Stimulated activated CD8-positive, alpha-beta memory T cell treated with anti-CD3 and anti-CD28 coated beads, Interleukin-7, amount 100 ng/mL, for 24 hours (primary cell): ENCODE measurements at places on chromosomes 1 and 21.

DNA sequence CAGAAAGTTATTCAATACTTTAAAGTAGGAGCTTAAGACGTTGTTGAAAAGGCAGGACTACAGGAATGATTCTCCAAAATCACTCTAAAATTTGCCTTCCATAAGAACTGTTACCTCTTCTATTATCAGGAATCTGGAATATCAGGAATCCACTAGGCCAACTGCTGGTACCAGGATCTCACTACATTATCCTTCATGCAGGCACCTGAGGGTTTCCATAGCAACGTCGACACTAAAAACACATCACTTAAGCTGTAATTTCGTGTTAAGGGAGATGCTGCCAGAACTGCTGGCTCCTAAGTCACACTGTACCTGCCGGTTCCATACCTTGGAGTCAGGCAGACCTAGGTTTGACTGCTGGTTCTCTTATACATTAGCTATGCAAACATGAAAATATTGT is 139.7 kb upstream of the C1orf87 start:
- DNase-seq = no peak

- no peak for DNase-seq
These were observed 186.8 kb downstream of the SMYD3 start for GRCh38 chr1:246320286-246320685.

DNA sequence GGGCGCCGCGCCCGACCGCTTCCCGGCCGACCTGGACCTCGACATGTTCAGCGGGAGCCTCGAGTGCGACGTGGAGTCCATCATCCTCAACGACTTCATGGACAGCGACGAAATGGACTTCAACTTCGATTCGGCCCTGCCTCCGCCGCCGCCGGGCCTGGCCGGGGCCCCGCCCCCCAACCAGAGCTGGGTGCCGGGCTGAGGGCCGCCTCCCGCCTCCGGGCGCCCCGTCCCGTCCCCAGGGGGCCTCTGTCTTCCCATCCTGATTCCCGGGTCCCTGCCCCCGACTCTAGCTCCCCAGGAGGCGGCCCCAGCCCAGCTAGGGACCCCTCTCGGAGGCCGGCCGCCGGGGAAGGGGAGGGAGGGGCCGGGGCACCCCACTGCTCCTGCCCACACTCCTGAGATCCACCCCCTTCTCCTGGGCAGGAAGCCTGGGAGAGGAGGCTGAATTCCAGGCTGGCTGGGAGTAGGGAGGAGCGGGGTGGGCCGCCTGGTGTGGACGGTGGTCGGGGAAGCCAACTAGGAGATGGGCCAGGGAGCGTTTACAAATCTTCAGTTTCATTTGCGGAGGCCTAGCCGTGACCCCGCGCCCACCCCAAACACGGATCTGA is 21.4 kb downstream of the FOXO6 start:
- no peak for DNase-seq

- no peak for DNase-seq
These were observed 322.4 kb downstream of the SETD4 start for GRCh38 chr21:35737899-35738346.

GRCh38 chr1:66945316-66945715 is 20.5 kb downstream of the MIER1 start:
- no peak for DNase-seq

GRCh38 chr1:7497107-7497637 is 273.9 kb upstream of the VAMP3 start:
- no peak for DNase-seq

DNA sequence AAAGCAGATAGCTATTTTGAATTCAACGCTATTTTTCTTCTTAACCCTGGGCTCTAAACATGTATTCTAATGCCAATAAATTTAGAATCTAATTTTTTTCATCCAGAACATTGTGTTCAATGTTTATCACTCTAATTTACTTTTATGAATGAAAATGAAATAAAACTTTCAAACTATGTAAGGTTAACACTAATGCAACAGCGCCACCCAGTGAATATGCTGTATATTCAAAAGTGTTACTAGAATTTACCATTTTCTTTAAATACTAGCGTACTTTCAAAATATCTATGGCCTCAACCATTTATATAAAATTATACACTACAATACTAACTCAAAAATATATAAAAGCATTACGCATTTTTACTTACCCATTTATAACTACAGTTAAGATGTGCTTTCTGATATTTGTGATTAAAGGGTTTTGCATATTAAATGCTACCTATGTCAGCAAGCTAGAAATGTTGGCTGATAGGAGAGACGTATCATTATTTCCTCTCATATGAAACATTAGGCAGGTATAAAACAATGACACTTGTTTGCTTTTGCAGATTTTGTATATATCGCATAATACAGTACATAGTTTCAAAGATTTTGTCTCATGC is 5.9 kb upstream of the NUF2 start:
- no peak for DNase-seq

GRCh38 chr1:32005522-32005921 is 8.1 kb upstream of the KHDRBS1 start:
- DNase-seq = no peak

- DNase-seq = no peak
These were observed 14.3 kb upstream of the DR1 start for GRCh38 chr1:93331412-93331811.

DNA sequence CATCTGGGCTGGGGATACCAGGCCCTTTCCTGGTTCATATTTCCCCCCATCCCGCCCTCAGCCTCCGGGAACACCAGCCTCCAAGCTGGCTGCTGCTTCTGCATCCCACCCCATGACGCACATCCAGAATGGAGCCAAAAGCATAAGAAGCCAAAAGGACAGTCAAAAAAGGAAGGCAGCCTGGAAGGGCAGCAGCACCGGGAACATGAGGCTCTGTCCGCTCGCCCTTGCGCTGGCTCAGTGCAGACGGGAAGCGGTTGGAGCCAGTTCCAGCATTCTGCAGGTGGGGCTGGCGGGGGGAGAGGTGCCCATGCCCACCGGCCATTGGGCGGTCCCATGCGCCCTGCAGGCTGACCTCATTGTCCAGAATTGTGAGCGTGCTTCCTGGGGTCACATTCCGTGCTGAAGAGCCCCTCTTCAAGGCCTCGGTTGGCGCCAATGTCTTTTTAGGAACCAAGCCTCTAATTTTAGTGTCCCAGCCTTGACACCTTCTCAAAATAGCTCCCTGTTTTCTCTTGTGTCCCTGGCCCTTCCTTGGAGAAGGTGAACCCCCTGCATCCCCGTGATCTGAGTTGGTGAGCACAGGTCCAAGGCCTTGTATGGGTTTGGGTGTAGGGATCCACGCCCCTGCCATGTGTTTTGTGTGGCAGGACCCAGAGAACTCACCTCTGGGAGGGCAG is 28.4 kb upstream of the NPPB start:
- no peak for DNase-seq

- DNase-seq = no peak
These were observed at the start of gene CHRM3 for GRCh38 chr1:239386453-239387303. TSS of gene CHRM3 (plus strand) at chr1:239386568. CDS start at chr1:239907452, 520,884 bp downstream.

- DNase-seq = no peak
These were observed 10.2 kb downstream of the TAS1R2 start for GRCh38 chr1:18849261-18849711.

DNA sequence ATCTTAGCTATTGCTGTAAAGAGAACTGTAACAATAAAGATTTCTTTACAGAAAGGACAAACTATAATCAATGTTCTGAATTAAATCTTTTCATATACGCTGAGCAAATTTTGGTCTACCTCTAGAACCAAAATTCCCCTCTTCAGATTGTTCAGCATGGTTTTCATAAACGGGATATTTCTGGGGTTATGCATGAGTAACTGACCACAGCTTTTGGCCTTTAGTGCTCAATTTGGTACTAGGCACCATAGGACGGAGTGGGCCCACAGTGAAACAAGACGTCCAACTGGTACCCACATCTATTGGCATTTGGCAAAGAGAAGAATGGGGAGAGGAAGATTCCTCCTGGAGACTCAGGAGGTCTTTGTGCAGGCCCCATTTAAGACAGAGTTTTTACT is 184.5 kb downstream of the TGFBR3 start:
- DNase-seq = no peak

DNA sequence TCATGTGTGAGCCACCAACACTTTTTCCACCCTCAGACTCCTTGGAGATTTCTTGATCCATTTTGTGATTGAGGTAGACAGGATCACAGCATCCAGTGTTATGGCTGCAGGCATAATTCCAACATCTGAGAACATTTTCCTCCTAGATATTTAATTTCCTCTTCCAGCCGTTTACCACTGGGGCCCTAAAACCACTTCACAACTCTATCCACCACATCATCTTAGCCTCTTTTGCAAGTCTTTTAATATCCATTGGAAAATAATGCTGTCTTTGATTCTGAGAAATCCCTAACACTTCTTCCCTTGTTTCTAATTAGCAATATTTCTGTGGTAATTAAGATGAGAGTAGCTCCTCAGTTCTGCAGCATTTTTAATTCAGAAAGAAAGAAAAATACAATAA is 190.1 kb downstream of the TNR start:
- no peak for DNase-seq

GRCh38 chr1:111052246-111052645 is 87.6 kb downstream of the DRAM2 start:
- DNase-seq = no peak

DNA sequence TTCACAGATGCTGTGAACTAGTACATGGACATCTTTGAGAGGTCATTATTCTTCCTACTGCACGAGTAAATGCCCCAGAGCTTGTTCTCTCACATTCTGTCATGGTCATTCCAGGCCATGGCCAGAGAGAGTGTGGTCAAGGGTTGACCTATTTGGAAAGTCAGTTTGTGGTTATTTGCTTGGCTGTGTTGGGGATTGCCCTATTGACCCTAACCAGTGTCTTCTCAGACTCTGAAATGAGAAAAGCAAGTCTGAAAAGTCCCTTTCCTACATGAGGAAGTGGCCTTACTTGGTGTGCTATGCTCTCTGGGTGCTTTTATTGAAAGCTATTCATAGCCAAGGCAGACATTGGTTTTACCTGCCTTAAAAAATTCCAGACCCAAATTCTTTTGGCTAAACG is 26.6 kb downstream of the CLIC6 start:
- no peak for DNase-seq

GRCh38 chr1:24373044-24373443 is 40.5 kb downstream of the STPG1 start:
- no peak for DNase-seq

- peak; percentile 12 for DNase-seq
These were observed 5.1 kb upstream of the SSR2 start for GRCh38 chr1:156025876-156026275.

GRCh38 chr1:20686883-20687725 is 25.9 kb upstream of the DDOST start:
- no peak for DNase-seq

- no peak for DNase-seq
These were observed 18.1 kb upstream of the SLC26A9 start for GRCh38 chr1:205961405-205961804.
